Stimulated activated CD4-positive, alpha-beta T cell treated with anti-CD3 and anti-CD28 coated beads, Interleukin-12 subunit alpha, Interleukin-12 subunit beta, amount 100 ng/mL, for 24 hours (primary cell): ENCODE measurements at places on chromosomes 12 and 14.
A peak's percentile ranks its signal among the peaks of the same experiment; 100 is the strongest.

- DNase-seq: no peak
Observed at GRCh38 chr12:115507951-115508722, 769.4 kb downstream of the MED13L start.

GRCh38 chr12:53211476-53212381 is 4.7 kb upstream of the ITGB7 start:
- DNase-seq: no peak

DNA sequence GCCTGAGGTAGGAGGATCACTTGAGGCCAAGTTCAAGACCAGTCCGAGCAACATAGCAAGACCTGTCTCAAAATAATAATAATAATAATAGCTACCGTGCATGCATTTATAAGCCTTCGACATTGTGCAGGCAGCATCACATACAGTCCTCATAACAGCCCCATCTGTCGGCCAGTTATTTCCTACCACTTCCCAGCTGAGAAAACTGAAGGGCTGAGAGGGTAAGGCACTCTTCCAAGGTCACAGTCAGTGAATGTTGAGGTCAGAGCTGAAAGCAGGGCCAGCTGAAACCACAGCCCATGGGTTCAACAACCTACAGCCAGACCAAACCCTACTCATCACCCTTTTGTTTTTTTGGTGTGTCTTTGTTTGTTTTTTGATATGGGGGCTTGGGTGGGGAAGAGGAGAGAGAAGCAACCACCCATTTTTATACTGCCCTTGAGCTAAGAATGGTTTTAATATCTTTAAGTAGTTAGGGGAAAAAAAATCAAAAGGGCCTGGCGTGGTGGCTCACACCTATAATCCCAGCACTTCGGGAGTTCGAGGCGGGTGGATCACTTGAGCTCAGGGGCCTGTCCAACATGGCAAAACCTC is 16.8 kb upstream of the ITPK1 start:
- DNase-seq: no peak

GRCh38 chr14:98704441-98704840 is 567.6 kb downstream of the BCL11B start:
- DNase-seq: peak; percentile 6

- DNase-seq: no peak
Observed at GRCh38 chr14:91380610-91381371, 36.8 kb downstream of the CCDC88C start.

DNA sequence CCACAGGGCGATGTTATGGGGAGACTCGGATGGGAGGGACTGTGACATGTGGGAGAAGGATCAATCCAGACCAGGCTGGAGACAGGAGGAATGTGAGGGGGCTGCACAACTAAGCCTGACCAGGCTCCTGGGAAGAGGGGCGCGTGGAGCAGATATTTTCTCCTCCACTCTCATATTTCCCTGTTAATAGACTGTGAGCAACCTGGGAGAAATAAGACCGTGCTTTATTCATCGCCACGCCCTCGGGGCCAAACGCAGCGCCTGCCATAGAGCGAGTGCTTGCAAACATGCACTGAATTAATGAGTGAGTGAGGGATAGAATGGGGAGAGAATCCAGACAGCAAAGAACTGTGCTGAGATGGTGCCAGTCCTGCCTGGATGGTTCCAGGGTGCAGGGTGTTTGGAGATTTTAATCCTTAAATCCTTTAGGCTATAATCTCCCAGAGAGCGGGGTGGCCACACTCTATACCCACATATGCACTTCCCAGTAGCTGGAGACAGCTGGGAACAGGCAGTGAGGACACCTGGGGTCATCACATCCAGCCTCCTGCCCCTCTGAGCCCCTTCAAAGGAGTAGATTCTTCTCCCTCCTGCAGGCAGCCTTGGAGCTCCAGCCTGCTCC is 13.6 kb upstream of the FAIM2 start:
- DNase-seq: no peak

DNA sequence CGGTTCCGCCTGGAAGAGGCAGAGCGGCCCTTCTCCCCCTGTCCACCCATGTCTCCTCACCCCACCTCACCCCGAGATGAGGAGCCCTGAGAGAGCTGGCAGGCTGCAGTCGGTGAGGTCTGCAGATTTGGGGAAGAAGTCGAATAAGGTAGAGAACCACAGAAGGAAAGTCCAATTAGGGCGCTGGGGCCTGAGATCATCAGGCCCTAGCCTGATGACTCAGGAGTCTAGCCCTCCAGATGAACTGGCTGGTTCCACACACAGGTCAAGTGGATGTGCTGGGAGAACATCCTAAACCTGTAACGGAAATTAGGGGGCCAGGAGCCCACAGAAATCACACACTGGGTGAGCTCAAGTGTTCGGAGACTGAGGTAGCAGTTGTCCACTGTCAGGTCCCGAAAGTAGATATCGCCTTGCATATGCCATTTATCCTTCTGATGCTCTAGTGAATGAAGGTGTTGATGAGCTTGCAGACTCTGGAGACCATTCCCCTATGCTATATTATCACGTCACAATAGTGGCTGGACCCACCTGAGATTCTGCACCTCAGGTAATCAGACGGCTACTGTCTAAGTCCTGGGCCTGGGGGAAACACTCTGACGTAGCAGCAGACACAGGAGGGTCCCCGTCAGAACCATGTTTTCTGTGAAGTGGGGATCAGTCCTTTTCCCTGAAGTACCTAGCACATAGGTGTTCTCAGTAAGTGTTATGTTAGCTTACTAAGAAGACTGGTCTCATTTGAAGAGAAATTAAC is 886 bp upstream of the METTL17 start:
- no peak for DNase-seq

- DNase-seq: no peak
Observed at GRCh38 chr12:19575337-19576243, 136.3 kb downstream of the AEBP2 start.

GRCh38 chr12:108234158-108234557 is 105.0 kb downstream of the CMKLR1 start:
- no peak for DNase-seq

DNA sequence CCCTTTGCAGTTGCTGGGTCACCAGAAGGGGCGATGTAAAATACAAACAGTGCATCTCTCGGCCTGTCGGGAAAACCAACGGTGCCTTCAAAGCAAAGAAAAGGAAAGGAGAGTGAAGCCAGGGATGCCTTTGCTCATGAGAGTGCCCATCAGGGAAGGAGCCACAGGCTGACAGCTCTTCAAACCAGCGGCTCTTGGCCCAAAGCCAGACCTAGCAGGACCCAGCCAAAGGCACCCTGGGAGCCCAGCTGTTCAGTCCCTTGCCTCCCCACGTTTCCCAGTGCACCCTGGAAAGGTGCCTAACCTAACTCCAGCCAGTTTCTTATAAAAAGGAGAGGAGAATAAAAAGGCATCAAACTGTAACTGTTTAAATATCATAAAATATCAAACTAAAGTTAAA is 29.2 kb downstream of the PRMT8 start:
- DNase-seq: no peak

GRCh38 chr12:97308576-97309198 is 153.9 kb upstream of the RMST start:
- no peak for DNase-seq

DNA sequence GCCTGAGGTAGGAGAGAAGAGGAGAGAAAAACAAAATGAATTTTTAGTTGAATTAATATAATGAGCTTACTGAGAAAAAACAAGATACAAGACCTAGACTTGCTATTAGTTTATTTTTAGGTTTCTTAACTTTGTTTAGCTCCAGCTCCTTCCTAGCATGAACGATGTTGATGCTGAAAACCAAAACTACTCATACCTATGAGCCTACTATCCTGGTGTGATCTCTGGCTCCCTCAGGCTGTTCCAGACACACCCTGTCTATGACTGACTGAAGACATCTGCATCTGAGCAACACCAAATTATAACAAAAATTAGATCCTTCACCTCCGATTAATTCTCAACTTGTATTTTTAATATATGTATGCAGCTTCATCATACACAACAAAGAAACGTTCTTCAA is 190.4 kb downstream of the SLC5A8 start:
- no peak for DNase-seq

DNA sequence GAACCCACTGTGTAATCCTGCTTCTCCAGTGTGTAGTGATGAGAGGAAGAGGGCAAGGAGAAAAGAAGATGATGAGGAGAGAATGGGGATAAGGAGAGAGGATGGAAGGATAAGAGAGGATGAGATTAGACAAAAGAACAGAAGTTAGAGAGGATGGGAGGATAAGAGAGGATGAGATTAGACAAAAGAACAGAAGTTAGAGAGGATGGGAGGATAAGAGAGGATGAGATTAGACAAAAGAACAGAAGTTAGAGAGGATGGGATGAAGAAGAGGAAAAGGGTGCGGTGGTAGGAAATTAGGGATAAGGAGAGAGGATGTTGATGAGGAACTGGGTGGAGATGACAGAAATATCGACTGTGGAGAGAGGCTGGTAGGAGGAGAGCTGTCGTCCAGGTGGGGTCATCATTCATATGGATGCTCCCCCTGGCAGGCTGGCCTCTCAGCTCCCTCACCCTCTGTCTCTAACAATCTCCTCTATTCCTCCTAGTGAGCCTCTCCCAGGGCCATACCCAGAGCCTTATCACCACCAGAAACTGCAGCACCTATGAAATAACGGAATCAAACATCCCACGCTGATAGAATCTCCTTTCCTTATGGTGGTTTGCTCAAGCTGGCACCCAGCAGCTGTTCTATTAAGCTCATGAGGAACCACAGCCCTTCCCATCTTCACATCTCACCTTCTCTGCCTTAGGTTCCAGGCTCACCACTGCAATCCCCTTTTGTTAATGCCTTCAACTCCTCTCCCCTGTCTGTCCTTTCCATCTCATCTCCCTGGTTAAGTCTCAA is 6.0 kb upstream of the CIROP start:
- DNase-seq: no peak

DNA sequence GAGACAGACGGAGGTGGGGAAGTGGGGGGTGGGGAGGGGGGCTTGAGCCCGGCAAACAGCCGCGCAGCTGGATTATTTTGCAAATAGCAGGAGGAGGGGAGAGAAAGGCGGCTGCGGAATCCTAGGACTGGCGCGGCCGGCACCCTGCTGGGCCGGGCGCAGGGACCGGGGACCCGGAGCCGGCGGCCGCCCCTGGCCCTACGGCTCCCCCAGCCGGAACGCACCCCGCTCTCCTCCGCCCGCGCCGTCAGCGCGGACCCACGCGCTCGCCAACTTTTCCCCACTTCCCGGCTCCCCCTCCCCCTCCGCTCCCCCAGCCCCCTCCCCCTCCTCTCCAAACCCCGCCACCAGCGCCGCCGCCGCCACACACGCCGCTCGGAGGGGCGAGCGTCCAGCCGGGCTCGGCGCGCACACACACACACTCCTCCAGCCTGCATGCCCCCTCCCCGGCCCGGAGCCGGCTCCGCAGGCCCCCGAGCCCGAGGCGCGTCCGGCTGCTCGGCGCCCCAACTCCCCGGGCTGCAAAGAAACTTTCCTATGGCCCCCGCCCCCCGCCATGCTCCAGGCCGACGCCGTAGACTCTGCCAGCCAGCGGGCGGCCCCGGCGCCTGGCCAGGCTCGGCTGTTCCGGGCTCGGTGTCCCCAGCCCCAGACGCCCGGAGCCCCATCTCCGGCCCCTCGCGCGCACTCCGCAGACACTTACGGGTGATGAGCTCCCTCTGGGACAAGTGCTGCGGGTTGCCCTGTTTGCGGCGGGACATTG is 1.4 kb downstream of the BCL11B start:
- DNase-seq: no peak

- no peak for DNase-seq
Observed at GRCh38 chr12:12357719-12358461, 1.0 kb downstream of the BORCS5 start.

GRCh38 chr12:3790642-3791041 is 37.7 kb upstream of the CRACR2A start:
- DNase-seq: no peak

DNA sequence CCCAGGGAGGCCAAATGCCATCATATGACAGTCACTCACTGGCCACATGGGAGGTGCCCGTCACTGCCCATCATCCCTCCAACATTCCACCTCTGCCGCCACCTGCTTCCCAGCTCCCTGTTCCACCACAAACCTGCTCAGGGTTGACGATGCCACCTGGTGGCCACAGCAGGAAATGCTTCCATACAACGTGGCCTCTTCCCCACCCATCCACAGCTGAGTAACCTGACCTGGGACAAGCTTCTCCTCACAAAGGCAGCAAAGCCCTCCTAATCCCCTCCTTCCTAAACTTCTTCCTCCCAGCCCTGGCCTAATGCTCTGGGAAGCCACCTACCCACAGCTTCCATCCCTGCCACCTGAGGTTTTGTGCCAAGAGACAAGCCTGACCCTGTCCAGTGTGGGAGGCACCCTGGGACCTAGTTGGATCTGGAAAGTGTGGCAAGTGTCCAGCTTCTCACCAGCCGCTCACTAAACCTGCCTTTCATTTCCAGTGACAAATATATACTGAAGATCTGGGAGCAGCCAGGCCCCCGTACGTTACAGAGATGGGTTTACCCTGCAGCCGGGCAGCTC is 4.3 kb downstream of the DEGS2 start:
- no peak for DNase-seq

GRCh38 chr12:110436231-110436630 is 13.9 kb downstream of the ARPC3 start:
- DNase-seq: no peak
